ENCODE measurements at places on chromosomes 3 and 15. TPM values are rescaled to one million over a fixed set of nuclear protein-coding genes. Genes with fewer than 3 reads are reported as not detected.

- DNase-seq = no peak
Observed at GRCh38 chr15:33150971-33151370, 43.5 kb downstream of the FMN1 start.

DNA sequence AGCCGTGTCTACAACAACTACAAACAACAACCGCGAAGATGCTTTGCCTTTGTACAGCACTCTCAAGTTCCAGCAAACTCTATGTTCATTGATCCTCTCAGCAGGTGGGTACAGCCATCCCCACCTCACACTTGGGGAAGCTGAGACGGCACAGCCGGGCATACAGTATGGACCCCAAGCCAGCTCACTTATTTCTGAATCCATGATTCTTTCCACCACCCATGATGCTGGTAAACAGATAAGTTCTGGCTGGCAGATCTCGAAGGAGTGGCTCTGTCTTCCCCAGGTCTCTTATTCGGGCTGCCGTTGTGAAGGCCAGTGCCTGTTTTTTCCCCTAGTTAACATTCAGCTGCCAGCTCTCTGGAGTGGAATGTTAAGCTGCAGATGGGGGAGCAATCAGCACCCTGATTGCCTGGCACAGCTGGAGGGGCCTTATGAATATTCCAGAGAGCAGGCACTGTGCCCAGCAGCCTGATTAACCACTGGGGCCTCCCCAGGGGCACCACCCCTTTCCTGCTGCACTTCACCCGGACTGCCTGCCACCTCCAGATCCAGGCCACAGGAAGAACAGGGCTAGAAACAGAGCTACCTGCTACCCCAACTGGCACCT is 73.2 kb downstream of the CORO2B start:
- peak; percentile 62 for DNase-seq

GRCh38 chr3:30156586-30157498 is 449.6 kb upstream of the TGFBR2 start:
- DNase-seq = no peak

DNA sequence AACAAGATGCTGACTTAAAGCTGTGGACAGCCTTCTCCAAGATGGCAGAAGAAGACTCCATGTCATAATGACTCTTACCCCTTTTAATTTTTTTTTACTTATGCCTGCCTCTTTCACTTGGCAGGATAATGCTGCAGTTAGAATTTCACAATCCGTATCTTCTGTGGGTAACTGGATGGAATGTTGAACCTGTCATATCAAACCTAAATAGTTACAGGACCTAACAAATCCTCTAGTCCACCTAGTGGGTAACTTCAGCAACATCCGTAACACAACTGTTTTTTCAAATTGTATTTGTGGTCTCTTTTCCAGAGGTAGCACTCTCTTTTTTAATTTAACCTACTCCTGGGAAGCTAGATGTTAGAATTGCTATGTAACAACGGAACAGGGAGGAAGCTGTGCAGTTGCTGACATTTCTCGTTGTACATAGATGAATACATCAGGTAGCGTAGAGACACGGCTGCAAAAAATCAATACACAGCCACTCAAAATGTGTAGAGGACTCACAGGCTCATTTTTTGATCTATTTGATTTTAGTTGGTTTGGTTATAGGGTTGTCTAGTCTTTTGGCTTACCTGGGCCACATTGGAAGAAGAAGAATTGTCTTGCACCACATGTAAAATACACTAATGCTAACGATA is 43.9 kb upstream of the TRPM1 start:
- no peak for DNase-seq

DNA sequence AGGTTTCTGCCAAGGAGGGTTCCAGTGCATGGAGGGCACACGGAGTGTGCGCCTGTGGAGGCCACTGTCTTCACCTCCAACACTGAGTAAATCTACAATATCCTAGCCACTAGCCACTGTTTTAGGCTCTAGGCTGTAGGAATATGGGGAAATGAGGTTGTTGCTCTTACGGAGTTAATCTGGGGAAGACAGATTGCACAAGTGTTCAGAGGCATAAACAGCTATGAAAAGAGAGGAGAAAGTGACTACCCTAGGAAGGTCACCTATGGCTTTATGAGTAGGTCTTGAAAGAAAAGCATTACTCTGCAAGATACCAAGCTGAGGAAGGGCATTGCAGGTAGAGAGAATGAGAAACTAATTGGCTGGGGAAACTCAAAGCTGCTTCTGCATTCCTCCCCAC is 85.7 kb downstream of the CYP19A1 start:
- no peak for DNase-seq

DNA sequence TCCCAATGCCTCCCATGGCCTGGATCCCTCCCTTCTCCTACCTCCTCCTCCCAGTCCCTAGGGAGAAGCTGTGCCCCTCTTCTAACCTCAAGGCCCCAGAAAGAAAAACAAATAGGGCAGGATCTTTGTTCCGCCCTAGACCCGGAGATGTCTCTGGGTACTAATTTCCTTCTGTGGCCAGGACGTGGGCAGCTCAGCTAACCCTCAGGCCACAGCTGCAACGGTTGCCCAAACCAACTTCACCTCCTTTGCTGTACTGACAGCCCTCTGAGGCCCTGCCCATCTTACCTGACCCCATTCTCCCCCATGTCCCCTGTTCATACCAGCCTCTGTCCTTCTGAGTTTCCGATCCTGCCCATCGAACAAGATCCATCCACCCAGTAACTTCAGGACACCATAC is 70.7 kb downstream of the SRGAP3 start:
- DNase-seq = no peak

DNA sequence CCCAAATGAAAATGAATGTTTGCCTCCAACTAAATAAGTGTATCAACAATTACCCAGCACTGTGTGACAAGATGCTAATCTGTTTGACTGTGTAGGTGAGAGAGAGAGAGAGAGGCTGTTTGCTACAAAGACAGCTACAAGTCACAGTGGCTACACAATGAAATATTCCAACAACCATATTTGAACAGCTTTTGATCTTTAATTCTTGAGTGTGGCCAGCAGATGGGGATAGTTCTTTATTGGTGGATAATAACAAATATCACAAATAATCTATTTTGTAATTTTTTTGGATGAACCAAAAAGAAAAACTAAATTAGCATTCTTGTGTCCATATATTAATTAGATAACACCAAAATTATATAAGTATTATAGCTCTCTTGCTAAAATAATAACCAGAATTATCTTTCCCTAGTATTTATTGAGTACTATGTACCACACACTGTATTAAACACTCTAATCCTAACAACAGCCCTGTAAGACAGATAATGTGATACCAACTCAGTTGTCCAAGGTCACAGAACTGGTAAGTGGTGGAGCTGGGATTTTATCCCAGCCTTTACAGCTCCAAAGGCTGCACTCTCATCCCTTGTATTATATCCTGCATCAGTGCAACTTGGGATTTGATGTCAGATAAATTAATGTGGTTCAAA is 61.9 kb upstream of the C3orf80 start:
- no peak for DNase-seq

DNA sequence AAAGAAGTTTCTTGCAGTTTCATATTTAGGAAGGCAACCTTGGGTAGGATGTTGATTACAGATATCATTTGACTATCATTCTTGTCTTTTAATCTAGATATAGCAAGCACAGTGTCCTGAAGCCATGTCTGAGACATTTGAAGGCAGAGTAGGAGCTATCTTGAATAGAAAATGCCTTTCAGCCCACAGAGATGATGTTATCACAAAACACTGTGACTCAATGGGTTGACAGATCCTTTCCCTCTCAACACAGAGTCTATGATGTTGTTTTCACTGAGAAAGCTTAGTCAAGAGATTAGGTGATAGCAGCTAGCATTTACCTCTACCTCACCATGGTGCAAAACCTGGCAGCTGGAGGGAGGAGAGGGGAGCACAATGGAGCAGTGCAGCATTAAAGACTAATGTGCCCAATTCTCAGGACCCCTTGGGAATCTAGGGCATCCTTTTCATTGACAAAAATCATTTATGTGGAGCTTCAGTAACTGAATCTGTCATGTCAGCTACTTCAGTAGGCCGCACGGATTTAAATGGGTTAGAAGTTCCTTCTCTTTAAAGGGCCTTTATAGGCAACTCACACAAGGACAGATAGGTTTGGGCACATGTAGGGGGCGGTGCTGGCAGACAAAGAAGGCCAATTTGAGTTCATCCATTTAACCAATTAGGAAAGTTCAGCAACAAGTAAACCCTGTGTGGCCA is 121.8 kb downstream of the AGBL1 start:
- no peak for DNase-seq

Gene EPHA6
- 0.98 TPM for total RNA-seq

Gene CALML4
- 12.8 TPM for total RNA-seq

Gene TBC1D5
- total RNA-seq = 82.6 TPM

Gene FHIT
- total RNA-seq = 10.2 TPM

Gene CD276
- total RNA-seq = 47.0 TPM

Gene ECE2
- not detected for total RNA-seq

Gene ARGFX
- not detected for total RNA-seq
